ENCODE measurements at places on chromosomes 1 and 21. TPM values are rescaled to one million over a fixed set of nuclear protein-coding genes. Genes with fewer than 3 reads are reported as not detected.

DNA sequence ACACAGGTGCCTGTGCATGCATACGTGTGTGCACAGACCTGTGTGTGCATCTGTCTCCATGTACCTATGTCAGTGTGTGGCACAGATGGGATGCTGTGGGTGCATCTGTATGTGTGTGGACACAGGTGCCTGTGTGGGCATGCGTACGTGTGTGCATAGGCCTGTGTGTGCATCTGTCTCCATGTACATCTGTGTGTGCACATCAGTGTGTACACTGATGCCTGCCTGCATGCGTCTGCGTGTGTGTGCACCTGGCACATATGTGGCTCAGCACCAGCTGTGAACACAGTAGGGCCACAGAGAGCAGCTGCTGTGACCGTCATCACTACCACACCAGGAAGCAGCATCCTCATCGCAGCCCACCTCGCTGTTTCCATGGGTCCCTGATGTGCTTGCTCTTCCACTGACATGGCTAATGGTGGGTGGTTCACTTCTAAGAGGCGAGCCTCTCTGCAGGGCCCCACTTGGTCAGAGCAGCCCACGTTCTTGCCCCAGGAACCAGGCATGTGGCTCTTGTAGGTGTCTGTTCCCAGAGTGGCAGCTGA is 9.6 kb upstream of the SPATC1L start:
- DNase-seq = no peak

GRCh38 chr21:38596264-38597042 is 98.2 kb upstream of the ERG start:
- DNase-seq = no peak

DNA sequence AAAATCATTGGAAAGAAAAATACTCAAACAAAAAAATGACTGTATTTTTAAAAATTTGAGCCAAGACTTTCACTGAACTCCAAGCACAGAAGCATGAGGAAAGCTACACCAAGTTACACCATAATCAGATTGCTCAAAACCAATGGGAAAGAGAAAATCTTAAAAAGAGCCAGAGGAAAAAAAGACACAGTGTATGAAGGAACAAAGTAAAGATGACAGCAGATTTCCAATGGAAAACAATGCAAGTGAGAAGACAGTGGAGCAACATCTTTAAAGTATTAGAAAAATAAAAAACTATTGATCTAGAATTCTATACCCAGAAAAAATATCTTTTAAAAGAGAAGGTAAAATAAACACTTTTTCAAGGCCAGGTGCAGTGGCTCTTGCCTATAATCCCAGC is 147.8 kb upstream of the ZBTB40 start:
- no peak for DNase-seq

DNA sequence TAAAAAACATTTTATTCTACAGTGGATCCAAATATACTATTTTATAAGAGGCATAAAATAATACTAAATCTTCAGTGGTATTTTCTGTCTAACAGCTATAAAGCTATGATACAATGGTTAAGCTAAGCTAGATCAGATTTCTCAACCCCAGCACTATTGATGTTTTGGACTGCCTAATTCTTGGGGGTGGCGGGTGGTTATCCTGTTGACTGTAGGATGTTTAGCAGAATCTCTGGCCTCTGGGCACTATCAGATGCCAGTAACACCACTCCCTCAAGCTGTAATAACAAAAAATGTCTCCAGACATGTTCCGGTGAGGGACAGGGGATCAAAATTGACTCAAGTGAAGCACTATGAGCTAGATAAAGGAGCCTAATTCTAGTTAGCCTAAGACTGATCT is 118.5 kb downstream of the APP start:
- no peak for DNase-seq

The FCGR1A gene
- not detected for total RNA-seq

The SYT14 gene
- total RNA-seq = under 0.01 TPM
